ENCODE measurements at places on chromosomes 6 and 20. TPM values are rescaled to one million over a fixed set of nuclear protein-coding genes. Genes with fewer than 3 reads are reported as not detected.

SMPD2 gene
- total RNA-seq = 8.4 TPM

VGLL2 gene
- not detected for total RNA-seq

IP6K3 gene
- not detected for total RNA-seq

NMBR gene
- total RNA-seq = not detected

RNF39 gene
- not detected for total RNA-seq

THBS2 gene
- 0.14 TPM for total RNA-seq

SYNJ2 gene
- total RNA-seq = 101 TPM

NR2E1 gene
- total RNA-seq = not detected

PKIB gene
- 0.22 TPM for total RNA-seq

PSORS1C2 gene
- total RNA-seq = not detected

SLC17A2 gene
- not detected for total RNA-seq

PARD6B gene
- total RNA-seq = 0.43 TPM

GPSM3 gene
- total RNA-seq = 11.6 TPM

ACTL10 gene
- 2.7 TPM for total RNA-seq

SLC16A10 gene
- under 0.01 TPM for total RNA-seq

SIRPB1 gene
- 0.14 TPM for total RNA-seq
